ENCODE measurements at places on chromosomes 16 and 17.

GRCh38 chr17:78541488-78542206 is 35.5 kb downstream of the DNAH17 start:
- no peak for DNase-seq

DNA sequence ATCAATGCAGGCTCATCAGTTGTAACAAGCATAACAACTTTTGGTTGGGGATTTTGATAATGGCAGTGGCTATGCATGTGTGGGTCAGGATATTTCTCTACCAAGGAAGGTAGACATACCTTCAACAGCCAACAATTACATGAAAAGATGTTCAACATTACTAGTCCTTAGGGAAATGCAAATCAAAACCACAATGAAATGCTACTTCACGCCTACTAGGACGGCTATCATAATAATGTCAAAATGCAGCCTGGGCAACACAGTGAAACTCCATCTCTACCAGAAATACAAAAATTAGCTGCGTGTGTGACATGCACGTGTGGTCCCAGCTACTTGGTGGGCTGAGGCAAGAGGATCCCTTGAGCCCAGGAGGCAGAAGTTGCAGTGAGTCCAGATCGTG is 7.3 kb upstream of the SLC5A10 start:
- no peak for DNase-seq

GRCh38 chr16:79212114-79212791 is 388.3 kb downstream of the MAF start:
- DNase-seq: no peak

- DNase-seq: no peak
These were observed 11.0 kb upstream of the CARD14 start for GRCh38 chr17:80158846-80159245.

GRCh38 chr16:73069581-73070262 is 21.8 kb upstream of the ZFHX3 start:
- DNase-seq: no peak

DNA sequence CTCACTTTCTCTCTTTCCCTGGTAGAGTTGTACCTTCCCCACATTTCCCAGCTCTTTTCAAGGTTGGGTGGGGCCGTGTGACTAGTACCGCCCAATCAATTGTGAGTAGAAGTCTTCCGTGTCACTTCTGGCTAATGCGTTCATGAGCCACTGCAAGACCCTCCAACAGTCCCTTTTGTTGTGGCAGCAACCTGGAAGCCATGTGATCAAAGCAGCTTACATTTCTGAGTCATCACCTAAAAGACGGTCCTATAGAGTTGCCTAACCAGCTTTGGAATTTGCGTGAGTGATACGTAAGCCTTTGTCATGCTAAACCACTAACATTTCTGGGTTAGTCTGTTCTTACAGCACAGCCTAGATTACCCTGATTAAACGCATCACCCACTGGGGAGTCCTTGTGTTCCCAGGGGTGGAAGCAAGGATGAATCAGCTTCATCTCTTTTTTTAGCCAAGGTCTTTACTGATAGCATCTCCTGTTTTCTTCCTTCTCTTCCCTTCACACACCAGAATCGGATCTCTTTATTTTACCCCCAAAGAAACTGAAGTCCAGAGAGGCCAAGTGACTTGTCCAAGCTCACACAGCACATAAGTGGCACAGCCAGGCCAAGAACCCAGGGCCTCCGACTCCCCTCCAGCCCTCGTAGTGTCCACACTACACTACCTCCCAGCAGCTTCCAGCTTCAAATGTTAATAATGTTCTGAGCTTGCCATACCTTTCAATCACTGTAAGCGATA is 366.3 kb upstream of the XYLT1 start:
- no peak for DNase-seq

Data from activated CD4-positive, alpha-beta memory T cell treated with anti-CD3 and anti-CD28 coated beads, Interleukin-2, amount 10 ng/mL, durations not matched to agents 7 days and 5 days (primary cell).